EH (cell line): ENCODE measurements at places on chromosomes 16 and 17.

DNA sequence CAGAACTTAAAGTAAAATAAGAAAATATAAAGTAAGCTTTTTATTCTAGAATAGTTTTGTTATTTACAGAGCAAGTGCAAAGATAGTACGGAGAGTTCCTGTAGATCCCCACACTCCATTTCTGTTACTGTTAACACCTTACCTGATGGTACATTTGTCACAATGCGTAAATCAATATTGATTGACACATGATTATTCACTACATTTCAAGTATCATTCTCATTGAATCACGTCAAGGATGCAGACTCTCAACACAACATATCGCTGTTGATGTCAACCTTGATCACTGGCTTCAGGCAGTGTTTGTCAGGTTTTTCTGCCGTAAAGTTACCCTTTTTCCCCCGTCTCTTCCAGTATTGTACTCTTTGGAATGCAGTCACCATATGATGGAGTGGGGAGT lies 64.2 kb upstream of the WSCD1 start:
- no peak for DNase-seq

- no peak for DNase-seq
These were observed 1597.1 kb upstream of the GOT2 start for GRCh38 chr16:60331168-60331567.

GRCh38 chr16:88347656-88348376 lies 34.9 kb upstream of the ZNF469 start:
- DNase-seq = no peak

GRCh38 chr17:6505425-6506142 lies 50.8 kb downstream of the PITPNM3 start:
- peak; percentile 64 for DNase-seq

GRCh38 chr16:75379911-75380847 lies 53.1 kb downstream of the CFDP1 start:
- DNase-seq = no peak

DNA sequence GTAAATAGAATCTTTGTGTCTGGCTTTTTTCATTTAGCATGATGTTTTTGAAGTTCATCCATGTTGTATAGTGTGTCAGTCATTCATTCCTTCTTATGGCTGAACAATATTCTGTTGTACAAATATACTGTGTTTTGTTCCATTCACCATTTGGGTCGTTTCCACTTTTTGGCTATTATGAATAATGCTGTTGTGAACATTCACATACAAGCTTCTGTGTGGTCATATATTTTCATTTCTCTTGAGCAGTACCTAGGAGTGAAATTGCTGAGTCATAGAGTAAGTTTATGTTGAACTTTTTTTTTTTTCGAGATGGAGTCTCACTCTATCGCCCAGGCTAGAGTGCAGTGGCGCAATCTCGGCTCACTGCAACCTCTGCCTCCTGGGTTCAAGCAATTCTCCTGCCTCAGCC lies 32.3 kb upstream of the TAOK1 start:
- DNase-seq = peak; percentile 32

GRCh38 chr17:50986989-50987660 lies 121.0 kb upstream of the TOB1 start:
- DNase-seq = peak; percentile 67

GRCh38 chr17:73976676-73977521 lies 226.6 kb upstream of the RPL38 start:
- DNase-seq = no peak

DNA sequence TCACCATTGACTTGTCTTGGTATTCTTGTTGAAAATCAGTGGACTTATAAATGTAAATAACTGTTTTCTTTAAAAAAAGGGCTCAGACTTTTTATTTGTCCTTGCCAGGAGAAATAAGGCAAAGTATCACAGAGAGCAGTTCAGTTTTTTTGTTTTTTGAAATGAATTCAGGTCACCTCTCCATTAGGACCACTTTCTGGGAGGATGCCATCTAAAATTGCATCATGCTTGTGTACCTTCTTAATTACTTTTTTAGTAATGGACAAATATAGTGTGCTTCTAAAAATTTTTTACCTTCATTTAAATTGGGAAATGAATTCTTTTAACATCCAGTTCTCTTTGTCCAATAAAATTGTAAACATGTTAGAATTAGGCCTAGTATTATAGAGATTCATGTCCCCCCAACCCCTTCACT lies 210.0 kb downstream of the BCAS3 start:
- DNase-seq = no peak

GRCh38 chr17:80511222-80512180 lies 33.1 kb upstream of the RPTOR start:
- no peak for DNase-seq

GRCh38 chr17:81140018-81140417 lies 25.3 kb upstream of the PVALEF start:
- no peak for DNase-seq

GRCh38 chr17:65633146-65633881 lies 71.9 kb upstream of the AXIN2 start:
- DNase-seq = no peak

GRCh38 chr17:70624211-70624610 lies 454.9 kb downstream of the KCNJ2 start:
- no peak for DNase-seq

GRCh38 chr17:69103557-69104233 lies 38.0 kb downstream of the ABCA6 start:
- DNase-seq = no peak

- peak; percentile 62 for DNase-seq
These were observed 524 bp downstream of the EFTUD2 start for GRCh38 chr17:44898768-44899073.

GRCh38 chr16:84617041-84617790 lies 662 bp downstream of the COTL1 start:
- peak; percentile 31 for DNase-seq

DNA sequence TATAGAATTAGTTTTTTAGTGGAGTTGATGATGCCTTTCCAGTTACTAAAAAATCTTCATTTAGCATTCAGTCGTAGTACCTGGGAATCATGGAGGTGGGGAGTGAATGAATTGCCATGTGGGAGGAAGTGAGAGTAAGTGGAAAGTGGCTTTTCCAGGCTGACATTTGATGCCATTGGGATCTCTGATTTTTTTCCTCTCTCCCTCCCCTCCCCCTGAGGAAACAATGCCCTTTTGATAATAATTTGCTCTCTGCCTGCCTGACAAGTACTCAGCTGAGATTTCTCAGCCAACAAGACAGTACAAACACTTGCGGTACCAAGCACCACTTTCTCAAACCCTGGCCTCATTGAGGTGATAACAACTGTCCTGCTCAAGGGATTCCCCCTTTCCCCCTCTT lies 2.2 kb downstream of the UBE2Z start:
- DNase-seq = no peak

GRCh38 chr17:78875363-78876093 lies 27.5 kb downstream of the CEP295NL start:
- peak; percentile 67 for DNase-seq
